Stimulated activated CD8-positive, alpha-beta memory T cell treated with anti-CD3 and anti-CD28 coated beads, Interleukin-15, amount 100 ng/mL, for 24 hours (primary cell): ENCODE measurements at places on chromosomes 3 and 15.

GRCh38 chr3:179189759-179190158, 41.6 kb downstream of the PIK3CA start:
- no peak for DNase-seq

DNA sequence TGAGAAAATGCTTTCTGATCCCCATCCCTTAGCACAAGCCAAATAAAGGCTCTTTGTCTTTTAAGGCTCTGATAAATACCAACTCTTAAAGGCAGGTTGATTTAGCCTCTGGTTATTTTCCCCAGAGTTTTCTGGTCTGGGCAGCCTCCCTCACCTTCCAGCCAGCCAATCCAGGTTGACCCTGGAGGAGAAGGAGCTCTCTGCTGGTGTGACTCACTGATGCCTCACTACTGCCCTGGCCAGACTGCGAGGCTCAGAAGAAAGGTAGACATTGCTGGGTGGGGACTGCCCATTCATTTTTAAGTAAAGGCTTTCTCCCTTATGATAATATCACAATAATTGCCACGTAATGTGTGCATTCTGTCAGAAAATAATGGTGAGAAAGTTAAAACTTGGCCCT, 37.1 kb downstream of the SLCO3A1 start:
- DNase-seq = no peak

DNA sequence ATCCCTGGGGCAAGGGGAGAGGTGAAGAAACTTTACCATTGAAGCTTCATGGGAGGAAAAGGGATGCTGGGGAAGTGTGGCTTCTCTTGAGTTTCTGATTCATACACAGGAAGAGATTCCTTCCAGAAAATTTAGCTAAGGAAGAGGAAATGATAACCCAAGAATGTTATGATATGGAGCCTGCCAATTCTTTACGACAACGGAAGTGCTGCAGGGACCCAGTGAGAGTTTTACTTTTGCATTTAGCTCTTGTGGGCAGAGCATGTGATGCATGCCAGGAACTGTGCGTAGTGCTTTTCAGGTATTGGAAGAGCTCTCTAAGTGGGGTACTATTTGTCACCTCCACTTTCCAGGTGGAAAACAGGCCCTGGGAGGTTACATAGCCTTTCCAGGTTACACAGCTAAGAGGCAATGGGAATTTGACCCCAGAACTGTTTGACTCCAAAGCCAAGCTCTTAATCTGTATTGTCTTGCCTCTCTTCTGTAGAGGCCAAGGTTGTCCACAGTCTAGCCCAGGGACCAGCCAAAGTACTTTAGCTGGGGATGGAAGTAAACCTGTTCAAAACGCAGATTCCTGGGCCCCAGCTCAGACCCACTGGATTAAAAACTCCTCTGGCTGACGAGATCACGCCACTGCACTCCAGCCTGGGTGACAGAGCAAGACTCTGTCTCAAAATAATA, 23.0 kb downstream of the CMTM7 start:
- no peak for DNase-seq

DNA sequence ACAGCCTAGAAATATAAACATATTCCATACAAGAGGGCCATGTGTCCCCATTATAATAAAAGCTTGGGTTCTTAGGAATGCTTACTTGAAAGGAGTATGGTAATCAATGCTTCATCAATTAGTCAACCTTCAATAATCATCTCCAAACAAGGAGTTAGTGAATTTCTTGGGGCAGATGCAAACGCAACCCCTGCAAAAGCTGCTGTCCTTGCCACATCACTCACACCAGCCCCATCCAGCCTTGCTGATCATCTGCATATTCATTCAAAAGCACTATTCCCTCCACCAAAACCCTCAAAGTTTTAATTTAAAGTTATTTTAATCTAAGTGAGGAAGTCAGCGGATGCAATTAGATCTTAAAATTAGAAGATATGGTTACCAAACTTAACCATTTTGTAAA, 54.0 kb upstream of the VGLL4 start:
- DNase-seq = no peak

- peak; percentile 55 for DNase-seq
Measured at GRCh38 chr3:30199096-30199759, 407.2 kb upstream of the TGFBR2 start.

- no peak for DNase-seq
Measured at GRCh38 chr15:22226034-22226790, 145.9 kb downstream of the OR4M2 start.

DNA sequence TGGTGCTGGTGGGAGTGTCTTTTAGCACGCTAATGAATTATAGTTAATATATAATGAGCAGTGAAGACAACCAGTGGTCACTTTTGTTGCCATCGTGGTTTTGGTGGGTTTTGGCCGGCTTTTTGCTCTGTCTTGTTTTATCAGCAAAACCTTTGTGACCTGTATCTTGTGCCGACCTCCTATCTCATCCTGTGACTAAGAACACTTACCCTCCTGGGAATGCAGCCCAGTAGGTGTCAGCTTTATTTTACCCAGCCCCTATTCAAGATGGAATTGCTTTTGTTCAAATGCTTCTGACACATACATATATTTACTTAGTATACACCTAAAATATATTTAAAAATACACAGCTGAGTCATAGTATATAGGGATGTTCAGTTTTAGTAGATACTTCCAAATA, 770.3 kb downstream of the PDCD6IP start:
- DNase-seq = no peak

GRCh38 chr15:67382723-67383122, 128.1 kb downstream of the IQCH start:
- no peak for DNase-seq

GRCh38 chr15:92205255-92205739, 188.4 kb upstream of the ST8SIA2 start:
- DNase-seq = no peak

DNA sequence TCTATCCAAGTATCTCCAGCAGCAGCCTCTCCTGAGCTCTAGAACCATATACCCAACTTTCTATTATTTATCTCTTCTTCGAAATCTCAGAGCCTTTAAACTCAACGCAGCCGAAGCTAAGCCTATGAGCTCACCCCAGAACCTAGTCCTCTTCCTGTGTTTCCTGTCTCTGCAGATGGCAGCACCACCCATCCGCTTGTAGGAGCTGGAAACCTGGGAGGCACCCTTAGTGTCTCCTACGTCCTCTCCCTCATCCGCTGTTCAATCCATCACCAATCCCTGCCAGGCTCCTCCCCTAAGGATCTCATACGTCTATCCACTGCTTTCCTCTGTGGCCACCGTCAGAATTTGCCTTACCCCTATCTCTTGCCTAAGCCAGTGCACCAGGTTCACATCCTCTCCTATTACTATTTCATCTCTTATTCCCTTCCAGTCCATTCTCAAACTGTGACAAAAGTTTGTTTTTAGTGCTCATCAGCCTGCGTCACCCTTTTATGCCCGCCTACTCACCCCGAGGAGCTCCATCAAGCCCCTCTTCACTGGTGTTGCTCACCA, 9.6 kb downstream of the VGLL4 start:
- no peak for DNase-seq

DNA sequence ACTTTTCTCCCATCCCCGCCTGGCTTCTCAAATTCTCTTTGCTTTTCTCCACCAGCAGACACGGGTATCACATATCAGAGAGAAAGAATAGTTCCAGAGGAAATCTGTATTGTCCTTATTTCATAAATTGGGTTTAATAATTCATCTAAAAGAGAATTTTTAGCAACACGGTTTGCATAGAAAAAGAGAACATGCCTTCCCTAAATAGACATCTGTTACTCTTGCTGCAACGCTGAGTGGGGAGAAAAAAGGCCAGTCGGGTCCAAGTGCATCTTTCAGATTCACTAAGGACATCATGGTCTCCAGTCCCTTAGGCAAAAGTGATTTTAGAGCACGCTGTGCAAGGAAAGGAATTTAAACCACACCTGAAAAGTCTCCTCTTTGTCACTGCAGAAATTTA, 201.3 kb downstream of the ABHD5 start:
- no peak for DNase-seq

DNA sequence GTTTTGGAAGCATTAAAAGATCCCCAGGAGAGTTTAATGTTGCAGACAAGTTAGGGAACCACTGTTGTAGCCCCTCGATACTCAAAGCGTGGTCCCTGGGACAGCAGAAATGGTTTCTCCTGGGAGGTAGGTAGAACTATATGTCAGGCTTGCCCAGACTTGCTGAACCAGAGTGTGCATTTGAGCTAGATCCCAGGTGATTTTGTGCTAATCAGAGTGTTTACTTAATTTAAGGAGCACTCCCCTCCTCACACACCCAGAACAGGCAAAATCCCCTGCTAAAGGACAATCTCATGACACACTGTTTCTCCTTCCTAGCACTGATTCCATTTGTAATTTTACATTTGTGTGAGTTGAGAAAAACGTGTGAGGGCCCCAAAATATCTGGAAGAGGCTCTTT, 24.3 kb downstream of the LMCD1 start:
- no peak for DNase-seq

DNA sequence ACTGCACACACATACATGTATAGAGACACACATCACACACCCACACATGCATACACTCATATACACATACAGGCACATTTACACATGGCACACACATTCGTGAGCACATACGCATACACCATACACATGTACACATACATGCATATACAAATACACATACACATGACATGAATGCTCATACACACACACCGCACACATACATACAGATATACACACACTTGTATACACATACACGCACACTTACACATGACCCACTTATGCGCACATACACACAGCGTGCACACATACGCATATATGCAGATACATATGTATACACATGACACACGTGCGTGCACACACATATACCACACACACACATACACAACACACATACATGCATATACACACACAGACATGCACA, 162.7 kb downstream of the LRRK1 start:
- no peak for DNase-seq

- DNase-seq = no peak
Measured at GRCh38 chr3:51336261-51336660, 48.8 kb upstream of the MANF start.

GRCh38 chr15:48650931-48651330, 5.4 kb upstream of the FBN1 start:
- DNase-seq = no peak

GRCh38 chr3:125431391-125431790, 56.3 kb upstream of the ZNF148 start:
- DNase-seq = no peak

GRCh38 chr3:139309061-139309591, 34.7 kb upstream of the MRPS22 start:
- no peak for DNase-seq

DNA sequence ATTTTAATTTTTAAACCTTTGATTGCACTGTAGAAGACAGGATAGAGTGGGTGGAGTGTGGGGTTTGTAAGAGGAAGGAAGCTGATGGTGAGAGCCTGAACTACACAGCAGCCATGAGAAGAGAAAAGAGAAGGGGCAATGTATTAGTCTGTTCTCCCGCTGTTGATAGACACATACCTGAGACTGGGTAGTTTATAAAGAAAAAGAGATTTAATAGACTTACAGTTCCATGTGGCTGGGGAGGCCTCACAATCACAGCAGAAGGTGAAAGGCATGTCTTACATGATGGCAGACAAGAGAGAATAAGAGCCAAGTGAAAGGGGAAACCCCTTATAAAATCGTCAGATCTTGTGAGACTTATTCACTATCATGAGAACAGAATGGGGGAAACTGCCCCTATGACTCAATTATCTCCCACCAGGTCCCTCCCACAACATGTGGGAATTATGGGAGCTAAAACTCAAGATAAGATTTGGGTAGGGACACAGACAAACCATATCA, 37.3 kb downstream of the STARD5 start:
- DNase-seq = no peak

DNA sequence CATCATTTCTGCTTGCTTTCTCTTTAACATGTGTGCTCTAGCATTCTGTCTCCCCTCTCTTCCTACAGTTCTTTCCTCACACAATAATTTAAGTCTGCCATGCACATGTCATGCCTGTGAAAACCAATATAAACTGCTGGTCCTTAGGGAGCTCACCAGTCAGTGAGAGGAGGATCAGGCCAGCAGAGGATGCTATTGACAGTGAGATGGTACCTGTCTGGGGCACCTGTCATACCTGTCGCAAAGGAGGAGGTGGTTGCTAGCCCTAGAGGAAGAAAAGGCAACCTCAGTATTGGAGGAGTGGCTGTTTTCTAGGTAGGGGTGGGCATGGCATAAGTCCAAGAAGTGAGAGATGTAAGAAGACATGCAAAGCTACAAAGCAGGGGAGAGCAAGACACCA, 194.6 kb downstream of the GABRG3 start:
- no peak for DNase-seq

- no peak for DNase-seq
Measured at GRCh38 chr3:12796171-12797123, at the start of gene CAND2. TSS of gene CAND2 (plus strand) at chr3:12796680. CDS start at chr3:12796721, 41 bp downstream.

DNA sequence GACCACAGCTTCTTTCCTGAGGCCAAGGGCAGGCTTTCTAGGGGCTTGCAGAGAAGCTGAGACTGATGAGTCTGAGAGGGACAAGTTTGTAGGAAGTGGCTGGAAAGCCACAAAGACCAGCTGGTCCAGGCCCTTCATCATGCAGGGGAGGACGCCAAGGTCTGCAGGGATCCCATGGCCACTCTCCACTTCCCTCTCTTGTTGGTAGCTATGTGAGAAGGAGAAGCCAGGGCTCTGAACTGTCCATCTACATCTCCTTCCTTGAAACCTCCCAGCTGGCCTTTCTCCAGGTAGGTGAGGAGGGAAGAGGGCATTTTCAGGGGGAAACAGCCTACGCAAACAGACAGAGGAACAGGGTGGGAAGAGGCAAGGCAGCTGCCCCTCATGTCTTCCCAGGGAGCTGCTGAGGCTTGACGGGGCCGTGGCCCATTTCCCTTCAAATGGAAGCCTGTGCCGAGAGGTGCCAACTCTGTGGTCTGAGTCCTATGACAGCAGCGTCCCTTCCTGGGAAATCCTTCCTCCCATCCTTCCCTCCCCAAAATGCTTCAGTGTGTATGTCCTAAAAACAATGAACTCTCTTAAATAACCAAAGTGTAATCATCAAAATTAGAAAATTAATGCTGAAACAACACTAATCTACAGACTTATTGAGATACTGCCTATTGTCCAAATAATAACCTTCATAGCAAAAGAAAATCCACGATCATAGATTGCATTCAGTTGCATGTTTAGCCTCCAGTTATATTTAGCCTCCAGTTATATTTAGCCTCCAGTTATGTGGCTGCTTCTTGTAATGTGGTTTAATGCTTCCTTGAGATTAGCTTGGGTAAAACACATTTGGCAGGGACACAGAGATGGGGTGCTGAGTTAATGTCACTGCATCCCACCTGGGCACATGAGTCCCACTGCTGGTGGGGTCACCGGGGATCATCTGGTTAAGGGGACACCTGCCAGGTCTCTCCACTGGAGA, 36.0 kb downstream of the GNB5 start:
- no peak for DNase-seq

- DNase-seq = no peak
Measured at GRCh38 chr3:194313560-194314387, 37.4 kb downstream of the CPN2 start.

DNA sequence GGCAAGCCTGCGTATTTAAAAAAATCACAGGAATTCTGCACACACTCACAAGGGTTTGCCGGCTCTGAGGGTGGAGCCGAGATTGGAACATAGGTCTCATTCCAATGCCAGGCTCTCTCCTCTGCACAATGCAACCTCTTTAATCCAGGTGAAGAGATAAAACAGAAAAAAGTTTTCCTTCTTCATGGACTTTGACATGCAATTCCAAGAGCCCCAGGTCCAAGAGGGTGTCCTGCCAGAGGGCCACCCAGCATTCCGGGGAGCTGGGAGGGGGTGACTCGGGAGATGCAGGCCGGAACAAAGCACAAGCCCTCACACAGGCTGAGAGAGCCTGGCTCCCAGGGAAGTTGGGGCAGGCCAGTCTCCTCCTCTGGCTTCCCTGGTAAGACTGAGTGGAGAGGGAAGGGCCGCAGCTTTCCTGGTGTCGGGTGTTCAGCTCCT, 6.7 kb upstream of the SLC12A8 start:
- DNase-seq = no peak
